Activated CD4-positive, alpha-beta T cell treated with anti-CD3 and anti-CD28 coated beads, Interleukin-2, amount 50 U/mL, for 24 hours (primary cell): ENCODE measurements at places on chromosomes 3 and 15.

- DNase-seq, result no peak
These were observed 820.8 kb downstream of the IGSF11 start for GRCh38 chr3:118213892-118214291.

DNA sequence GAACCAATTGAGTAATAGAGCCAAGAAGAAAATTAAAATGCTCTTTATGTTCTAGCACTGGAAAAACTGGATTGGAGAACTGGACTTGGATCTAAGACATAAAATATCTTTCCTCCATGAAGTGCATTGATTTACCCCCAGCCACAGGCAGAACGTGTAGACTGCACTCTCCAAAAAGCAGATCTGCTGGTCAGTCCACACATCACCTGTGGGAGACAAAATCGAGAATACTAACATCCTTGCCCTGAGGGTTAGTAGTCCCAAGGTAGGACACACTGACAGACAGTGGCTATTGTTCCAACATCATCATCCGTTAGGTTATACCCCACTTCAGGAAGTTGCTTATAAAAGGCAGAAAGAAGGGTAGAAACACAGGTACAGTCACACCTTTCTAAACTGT lies 257.1 kb upstream of the STT3B start:
- no peak for DNase-seq

- DNase-seq, result no peak
These were observed 81.9 kb downstream of the CHL1 start for GRCh38 chr3:278300-279064.

DNA sequence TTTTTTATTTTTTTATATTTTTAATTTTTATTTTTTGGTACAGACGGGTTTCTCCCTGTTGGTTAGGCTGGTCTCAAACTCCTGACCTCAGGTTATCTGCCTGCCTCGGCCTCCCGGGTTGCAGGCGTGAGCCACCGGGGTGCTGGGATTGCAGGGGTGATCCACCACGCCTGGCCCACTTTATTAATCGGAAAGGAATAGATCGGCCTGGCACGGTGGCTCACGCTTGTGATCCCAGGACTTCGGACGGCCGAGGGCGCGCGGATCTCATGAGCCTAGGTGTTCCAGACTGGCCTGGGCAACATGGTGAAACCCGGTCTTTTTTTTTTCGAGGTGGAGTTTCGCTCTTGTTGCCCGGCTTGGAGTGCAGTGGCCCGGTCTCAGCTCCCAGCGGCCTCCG lies 26.5 kb upstream of the TUBGCP5 start:
- no peak for DNase-seq

GRCh38 chr3:172635588-172635987 lies 75.3 kb downstream of the NCEH1 start:
- DNase-seq, result no peak

- no peak for DNase-seq
These were observed 59.3 kb upstream of the OSTN start for GRCh38 chr3:191139736-191140135.

GRCh38 chr3:114392831-114393230 lies 99.0 kb downstream of the TIGIT start:
- no peak for DNase-seq

GRCh38 chr15:73753250-73754130 lies at the start of gene INSYN1:
Gene INSYN1 (minus strand): TSS chr15:73753351. CDS start chr15:73751130, 2,221 bp downstream.
- no peak for DNase-seq

DNA sequence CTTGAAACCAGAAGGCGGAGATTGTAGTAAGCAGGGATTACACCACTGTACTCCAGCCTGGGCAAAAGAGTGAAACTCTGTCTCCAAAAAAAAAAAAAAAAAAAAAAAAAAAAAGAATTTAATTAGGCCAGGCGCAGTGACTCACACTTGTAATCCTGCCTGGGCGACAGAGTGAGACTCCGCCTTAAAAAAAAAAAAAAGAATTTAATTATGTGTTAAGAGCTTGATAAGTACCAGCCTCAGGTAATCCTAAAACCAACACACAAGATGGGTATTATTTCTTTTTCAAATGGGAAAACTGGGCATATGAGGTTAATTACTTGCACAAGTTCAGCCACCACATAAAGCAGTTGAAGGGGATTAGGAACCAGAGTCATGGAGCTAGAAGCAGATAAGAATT lies 49.0 kb downstream of the PBRM1 start:
- no peak for DNase-seq

GRCh38 chr15:52794665-52795463 lies 4.7 kb upstream of the ONECUT1 start:
- DNase-seq, result no peak

GRCh38 chr15:73052653-73053397 lies 562 bp downstream of the NEO1 start:
- DNase-seq, result peak; percentile 1

- no peak for DNase-seq
These were observed 171.7 kb downstream of the C3orf38 start for GRCh38 chr3:88321363-88322050.

- no peak for DNase-seq
These were observed 32.9 kb downstream of the SPSB4 start for GRCh38 chr3:141083836-141084649.

DNA sequence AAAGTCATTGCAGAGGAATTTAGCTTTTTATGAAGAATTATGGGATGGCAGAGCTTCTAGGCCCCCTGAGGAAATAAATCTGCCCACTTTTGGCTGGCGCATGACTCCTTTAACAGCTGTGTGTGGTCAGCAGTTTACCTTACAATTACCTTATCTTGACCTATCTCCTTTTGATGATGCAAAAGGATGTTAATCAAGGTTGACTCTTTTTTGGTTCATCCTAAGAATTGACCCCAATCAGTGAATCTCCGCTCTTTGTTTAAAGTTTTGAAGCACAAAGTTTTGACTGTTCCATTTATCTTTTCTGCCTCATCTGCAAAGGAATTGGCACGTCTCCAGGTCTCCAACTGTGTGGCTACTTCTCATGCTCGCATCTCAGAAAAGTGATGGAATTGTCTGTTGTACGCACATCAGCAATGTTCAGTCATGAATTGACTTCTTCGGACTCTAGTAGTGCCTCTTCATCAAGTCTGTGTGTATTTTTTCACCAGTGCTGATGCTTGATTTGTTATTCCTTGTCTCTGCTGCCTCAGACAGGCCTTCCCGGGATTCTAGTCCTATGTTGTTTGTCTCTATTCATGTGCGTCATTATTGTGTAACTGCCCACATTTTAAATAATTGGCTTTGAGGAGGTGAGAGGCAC lies 196.2 kb upstream of the CFAP20DC start:
- DNase-seq, result no peak

DNA sequence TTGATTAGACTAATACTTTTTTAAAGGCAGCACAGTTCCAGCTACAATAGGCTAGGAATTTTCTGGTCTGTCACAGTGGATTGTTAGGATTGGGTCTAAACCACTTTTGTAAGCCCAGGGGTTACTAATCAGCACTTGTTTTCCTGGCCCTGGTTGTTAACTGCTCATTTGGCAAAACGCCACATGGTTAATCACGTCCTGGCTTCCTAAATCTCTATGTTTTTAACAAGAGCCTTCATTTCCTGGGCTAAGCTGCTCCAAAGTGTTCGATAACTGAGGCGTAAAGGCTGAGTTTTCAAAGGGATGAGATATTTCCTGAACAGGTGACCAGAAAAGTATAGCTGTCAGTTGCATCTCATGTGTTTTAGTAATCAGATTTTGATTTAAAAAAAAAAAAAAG lies 38.9 kb upstream of the CLRN1 start:
- DNase-seq, result no peak

DNA sequence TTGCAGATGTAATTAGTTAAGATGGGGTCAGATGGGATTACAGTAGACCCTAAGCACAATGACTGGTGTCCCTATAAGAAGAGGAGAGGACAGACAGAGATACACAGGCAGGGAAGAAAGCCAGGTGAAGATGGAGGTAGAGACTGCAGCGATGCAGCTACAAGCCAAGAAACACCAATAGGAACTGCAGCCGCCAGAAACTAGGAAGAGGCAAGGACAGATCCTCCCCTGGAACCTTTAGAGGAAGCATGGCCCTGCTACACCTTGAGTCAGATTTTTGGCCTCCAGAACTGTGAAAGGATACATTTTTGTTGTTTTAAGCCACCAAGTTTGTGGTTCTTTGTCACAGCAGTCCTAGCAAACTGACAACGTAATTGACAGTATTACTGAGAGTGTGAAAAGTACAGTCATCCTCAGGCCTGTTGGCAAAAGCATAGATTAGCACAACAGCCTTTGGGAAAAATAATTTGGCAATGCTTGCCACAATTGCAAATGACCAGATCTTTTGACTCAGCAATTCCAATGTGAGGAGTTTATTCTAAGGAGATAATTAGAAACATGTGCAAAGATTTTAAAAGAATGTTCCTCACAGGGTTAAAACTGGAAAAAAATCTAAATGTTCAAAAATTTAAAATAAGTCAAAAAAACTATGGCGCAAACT lies 82.6 kb upstream of the TJP1 start:
- no peak for DNase-seq

- no peak for DNase-seq
These were observed 104.8 kb downstream of the PPP2R3A start for GRCh38 chr3:136070334-136070733.

- peak; percentile 46 for DNase-seq
These were observed 16.1 kb downstream of the CD276 start for GRCh38 chr15:73700041-73700842.

DNA sequence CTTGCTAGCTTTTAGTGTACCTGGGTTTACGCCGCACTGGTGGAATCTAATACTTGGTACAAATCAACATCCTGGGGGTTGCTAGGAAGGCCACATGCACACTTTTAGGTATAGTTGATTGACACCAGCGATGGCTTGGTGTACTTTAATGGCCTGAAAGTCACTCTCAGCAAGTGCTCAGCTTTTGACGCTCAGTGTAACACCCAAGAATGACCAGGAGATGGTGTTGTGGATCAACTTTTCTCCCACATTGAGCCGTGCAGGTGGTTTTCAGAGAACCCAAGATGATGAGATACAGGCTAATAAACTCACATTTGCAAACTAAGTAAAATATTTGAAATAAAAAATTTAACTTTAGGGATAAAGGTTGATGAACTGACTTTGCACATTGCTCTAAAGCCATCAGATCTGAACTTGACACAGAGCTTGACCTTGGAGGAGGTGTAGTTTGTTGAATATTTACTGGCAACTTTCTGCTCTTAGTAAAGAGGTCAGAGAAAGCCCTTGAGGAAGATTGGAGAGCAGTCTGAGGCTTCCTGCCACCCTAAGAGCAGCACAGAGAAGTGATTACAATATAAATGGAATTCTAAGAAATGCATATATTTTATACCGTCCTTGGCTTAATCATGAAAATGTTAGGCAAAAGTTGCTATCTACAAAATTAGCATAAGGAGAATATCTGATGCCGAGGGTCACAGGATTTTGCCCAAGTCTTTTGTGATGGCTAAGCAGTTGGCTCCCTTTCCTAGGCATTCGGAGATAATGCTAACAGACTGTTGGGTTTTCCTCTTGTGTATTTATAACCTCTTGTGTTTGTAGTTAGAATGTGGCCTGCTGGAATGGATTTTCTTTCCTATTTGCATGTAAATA lies 143.4 kb upstream of the RASGRP1 start:
- peak; percentile 35 for DNase-seq

DNA sequence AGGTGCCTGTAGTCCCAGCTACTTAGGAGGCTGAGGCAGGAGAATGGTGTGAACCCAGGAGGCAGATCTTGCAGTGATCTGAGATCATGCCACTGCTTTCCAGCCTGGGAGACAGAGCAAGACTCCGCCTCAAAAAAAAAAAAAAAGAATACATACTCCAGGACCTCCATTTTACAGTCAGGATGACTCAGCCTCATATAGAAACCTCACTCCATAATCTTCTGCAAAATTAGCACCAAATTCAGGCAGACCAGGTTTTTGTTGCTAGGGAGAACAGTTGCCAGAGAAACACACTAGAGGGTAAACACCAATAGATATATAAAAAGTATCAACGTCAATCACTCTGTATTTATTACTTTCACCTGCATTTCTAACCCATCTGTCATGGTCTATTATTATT lies 28.3 kb upstream of the AP3B2 start:
- DNase-seq, result no peak

- DNase-seq, result no peak
These were observed 58.6 kb downstream of the QTRT2 start for GRCh38 chr3:114115143-114115542.

DNA sequence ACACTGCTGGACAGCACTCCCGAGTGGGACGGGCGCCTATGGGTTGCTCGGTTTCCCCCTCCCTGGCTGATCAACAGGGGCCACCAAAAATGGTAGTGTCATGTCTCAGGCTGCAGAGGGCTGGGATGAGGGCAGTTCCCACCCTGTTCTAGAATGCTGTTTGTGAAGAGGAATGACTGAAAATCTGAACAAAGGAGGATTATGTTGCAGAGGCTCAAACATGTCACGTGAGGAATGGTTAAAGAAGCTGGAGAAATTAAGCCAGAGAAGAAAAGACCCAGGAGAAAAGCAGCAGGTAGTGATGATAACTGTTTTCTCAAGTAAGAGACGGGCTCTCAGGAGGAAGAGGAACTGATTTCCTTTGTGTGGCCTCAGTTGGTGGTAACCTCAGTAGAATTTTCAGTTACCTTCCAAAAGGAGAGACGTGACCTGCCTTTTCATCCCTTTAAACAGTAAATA lies 10.4 kb downstream of the SPG21 start:
- no peak for DNase-seq

GRCh38 chr3:65551945-65552344 lies 486.8 kb downstream of the MAGI1 start:
- DNase-seq, result no peak

DNA sequence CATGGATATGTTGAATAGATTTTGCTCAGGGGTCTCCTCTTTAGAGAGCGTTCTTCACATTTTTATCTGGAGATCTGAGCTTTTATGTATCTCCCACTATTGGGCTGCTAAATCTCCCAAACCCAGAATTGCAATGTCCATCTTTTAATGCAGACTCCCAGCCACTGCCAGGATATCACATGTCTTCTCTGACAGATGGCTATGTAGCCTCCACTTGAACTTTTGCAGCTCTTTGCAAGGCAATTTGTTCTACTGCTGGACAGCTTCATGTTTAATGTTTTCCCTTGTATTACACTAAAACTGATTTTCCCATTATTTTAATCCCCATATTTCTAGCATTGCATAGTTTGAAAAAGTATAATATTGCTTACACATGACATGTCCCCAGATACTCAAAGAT lies 177.2 kb downstream of the LPP start:
- DNase-seq, result no peak

DNA sequence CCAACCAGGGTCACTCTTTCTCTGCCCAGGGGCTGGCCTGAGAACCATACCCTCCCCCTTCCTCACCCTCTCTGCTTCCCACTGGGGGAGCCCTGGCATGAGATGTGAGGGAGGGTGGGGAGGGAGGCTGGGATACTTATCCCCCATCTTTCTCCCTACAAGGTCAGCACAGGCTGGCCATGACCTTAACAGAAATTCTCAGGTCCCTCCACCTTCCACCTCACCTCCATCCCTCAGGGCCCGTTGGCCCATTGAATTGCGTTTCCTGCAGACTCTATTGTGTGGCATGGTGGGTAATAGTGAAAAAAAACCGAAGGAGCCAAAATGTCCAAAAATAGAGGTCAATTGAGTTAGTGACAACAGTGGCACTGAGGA lies 159.5 kb downstream of the OR4M2 start:
- no peak for DNase-seq

GRCh38 chr3:124351430-124352148 lies 359.7 kb upstream of the ROPN1 start:
- no peak for DNase-seq

GRCh38 chr15:40162552-40162951 lies 1.7 kb downstream of the BUB1B start:
- DNase-seq, result no peak
